ENCODE measurements at places on chromosomes 12 and 14.

GRCh38 chr14:95564060-95564459, 29.2 kb downstream of the GLRX5 start:
- DNase-seq = no peak

- no peak for DNase-seq
Observed at GRCh38 chr14:64238631-64239030, 55.5 kb downstream of the ESR2 start.

- DNase-seq = no peak
Observed at GRCh38 chr12:41804026-41804425, 340.6 kb downstream of the GXYLT1 start.

DNA sequence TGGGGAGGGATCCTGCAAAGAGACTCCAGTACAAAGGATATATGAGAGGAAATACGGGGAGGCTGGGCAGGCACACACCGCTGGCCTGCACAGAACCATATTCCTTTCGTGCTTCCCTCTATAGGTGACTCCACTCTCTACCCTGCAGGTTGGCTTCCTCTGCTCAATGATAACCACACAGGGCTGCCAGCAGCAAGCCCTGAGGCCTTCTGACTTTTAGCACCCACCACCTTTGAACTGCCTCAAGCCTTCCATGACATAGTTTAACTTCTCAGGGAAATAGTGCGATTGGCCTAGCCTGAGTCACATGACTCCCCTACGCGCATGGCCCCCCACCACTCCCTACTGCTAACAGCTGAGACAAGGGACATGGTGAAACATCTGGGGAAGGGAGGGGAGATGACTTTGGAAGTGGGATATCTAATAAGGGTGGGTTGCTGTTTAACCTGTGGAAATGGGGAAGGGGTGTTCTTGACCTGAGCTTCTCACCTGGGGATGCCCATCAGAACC, 3.0 kb upstream of the FOXN3 start:
- DNase-seq = no peak

DNA sequence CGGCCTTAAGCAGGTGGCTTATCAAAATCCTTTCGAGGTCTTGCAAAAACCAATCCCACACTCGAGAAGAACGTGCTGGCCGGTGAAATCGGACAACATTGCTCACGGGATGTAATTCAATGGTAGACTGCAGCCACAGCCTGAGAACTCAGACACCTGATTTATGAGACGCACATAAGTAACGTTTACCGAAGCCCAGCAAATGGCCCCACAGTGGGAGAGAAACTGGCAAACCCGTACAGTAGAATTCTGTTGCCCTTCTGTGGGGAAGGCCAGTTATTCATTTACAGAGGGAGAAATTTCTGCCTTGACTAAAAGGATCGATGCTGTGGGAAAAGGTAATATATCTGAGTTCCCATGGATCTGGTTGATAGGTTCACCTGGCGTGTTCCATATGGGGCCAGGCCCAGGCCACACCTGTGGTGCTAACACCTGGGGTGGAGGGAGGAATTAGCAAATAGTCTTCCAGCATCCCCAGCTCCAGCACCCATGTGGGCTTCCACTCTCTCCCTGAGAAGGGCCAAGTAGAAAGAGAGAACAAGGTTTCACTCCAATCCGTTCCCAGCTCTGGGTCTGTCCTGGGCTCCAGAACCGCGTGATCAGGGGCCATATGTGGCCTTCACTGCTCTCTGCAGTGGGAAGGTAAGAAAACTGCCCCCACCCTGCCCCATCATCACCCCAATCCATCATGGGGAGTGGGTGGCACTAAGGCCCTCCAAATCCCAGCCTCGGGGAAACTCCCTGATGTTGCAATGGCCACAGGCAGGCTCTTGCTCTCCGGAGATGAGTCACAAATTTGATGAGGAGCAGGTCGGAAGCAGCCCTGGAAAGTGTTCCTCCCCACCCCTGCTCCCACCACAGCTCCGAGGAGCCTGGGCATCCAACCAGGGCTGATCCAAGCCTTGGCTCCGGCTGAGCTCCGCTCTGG, 12.7 kb downstream of the BDKRB1 start:
- peak; percentile 32 for DNase-seq

DNA sequence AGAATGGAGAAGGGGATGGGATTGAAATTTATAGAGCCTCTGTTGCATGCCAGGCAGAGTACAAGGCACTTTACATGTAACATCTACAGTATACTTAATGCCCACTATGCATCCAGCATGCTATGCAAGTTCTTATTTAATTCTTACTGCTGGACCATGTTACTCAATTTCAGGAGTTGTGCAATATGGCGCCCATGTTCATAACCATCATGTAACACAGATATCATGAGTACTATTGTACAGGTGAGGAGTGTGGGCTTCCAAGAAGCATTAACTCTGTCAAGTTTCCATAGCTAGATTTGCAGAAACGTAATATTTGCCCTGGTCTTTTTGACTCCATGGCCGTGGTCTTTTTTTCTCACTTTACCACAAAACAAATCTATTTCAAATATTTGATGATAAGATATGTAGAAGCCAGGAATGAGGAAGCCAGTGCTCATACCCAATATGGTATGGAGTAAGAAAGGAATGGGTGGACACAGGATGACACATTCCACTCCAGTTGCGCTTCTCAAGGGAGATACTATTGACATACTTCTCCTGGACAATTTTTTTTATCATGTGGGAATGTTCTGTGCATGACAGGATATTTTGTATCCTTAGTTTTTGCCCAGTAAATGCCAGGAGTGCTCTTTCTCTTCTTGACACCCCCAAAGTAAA, 191.8 kb downstream of the C12orf75 start:
- no peak for DNase-seq

DNA sequence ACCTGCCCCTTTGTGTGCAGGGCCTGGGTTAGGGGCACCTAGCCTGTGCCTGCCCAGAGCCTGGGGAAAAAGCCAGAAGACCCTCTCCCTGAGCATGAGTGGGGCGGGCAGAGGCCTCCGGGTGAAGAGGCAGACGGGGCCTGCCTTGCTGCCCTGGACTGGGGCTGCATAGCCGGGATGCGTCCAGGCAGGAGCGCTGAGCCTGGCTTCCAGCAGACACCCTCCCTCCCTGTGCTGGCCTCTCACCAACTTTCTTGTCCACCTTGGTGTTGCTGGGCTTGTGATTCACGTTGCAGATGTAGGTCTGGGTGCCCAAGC, 216.1 kb downstream of the TMEM121 start:
- no peak for DNase-seq

GRCh38 chr14:92487513-92488133, 26.0 kb upstream of the RIN3 start:
- DNase-seq = no peak

DNA sequence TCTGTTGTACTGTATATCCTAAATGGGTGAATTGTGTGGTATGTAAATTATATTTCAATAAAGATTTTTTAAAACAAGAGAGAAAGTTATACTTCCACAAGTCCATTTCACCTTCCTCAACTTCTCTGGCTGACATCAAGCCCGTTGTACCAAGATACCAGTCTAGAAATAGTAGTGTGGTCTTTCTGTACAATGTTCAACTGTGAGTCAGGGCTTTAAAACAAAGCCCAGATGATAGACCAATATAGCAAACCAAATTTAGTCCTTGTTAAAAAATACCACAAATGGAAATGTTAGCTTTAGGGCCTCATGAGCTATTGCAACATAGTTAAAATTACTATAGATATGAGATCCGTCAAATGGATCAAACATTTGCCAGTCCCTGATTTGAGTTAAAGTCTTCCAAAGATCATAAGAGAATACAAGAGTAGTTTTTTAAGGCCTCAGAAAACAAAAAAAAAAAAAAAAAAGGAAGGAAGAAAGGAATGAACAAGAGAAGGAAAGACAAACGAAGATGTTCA, 49.0 kb upstream of the EGLN3 start:
- DNase-seq = no peak

GRCh38 chr14:21066882-21067502, 3.1 kb upstream of the ARHGEF40 start:
- no peak for DNase-seq

DNA sequence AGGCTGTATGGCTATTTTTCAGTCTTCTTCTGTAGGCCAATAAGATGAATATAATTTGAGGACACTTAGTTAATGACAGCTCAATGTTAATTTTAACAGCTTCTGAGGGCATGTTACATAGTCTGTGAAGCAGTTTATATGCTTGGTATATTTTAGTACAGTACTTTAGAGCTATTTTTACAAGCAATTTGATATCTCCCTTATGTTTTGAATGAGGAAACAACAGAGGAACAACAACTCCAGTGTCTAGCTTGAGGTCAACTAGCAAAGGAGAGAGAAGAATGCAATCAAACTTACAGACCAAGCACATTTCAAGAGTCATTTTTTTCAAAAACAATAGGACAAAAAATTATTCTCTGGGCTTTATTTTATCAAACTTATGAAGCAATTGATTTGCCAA, 469.1 kb upstream of the DCN start:
- DNase-seq = no peak

GRCh38 chr14:89534902-89535685, 118.1 kb upstream of the FOXN3 start:
- DNase-seq = no peak
